ENCODE measurements at places on chromosomes 11 and 22.

- no peak for DNase-seq
These were observed 39.6 kb downstream of the MED15 start for GRCh38 chr22:20547029-20547428.

- no peak for DNase-seq
These were observed 37.1 kb upstream of the SWAP70 start for GRCh38 chr11:9626496-9627394.

GRCh38 chr22:30891443-30891755 lies 77.2 kb downstream of the MORC2 start:
- DNase-seq = no peak

DNA sequence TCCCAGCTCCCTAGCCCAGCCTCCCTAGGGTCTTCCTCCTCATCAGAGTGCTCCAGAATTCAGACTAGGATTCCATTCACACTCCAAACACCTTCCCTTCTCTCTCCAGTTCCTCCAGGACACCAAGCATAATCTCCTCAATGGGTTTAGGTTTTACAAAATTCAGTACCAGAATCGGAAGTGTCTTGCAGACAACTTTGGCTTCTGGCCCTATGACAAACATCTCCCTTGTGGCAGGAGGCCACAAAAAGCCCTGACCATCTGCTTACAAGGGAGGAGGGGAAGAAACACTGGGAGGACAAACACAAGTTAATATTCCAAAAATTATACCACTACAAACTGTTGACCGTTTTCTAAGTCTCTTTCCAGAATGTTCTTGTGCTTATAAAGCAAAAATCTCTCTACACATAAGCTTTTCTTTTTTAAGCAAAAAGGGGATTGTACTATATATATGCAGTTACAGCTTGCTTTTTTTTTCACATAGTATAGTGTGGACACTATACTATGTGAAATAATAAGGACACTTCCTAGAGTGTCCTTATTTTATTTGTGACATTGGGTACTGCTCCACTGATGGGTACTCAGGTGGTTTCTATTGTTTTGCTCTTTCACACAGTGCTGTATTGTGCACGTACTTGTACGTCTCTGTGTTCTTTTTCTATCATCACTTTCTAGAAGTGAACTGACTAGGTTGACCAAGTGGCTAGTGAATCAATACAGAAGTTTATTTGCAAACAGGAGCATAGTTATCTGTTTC lies 78.7 kb downstream of the BDNF start:
- peak; percentile 24 for DNase-seq

DNA sequence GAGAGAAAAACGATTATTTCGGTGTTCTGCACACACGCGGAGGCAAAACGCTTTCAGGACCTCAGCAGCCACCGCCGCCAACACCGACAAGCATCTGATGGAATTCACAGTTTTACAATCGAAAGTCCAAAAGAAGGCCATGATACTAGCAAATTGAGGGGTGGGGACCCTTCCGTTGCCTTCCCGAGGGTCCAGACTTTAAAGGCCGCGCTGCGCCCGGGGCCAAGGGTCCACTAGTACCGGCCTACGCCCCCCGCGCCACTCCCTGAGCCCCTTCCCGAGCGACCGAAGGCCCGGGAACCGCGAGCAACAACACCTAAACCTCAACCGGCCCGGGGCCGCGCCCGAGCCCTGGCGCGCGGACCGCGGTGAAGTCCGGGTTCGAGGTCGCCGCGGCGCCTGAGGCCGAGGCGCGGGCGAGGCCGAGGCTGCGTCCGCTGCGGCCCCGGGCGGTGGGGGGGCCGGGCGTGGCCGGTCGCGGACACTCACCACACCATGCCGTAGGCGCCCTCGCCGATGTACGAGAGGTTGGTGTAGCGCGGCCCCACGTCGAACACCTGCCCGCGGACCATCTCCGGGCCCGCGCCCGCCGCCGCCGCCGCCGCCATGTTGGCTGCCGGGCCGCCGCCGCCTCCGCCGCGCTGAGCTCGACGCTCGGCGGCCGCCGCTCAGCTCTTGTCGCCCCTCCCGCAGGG lies 465 bp downstream of the MAPK1 start:
- DNase-seq = peak; percentile 35

GRCh38 chr11:72652873-72653630 lies 21.2 kb downstream of the PDE2A start:
- DNase-seq = no peak

DNA sequence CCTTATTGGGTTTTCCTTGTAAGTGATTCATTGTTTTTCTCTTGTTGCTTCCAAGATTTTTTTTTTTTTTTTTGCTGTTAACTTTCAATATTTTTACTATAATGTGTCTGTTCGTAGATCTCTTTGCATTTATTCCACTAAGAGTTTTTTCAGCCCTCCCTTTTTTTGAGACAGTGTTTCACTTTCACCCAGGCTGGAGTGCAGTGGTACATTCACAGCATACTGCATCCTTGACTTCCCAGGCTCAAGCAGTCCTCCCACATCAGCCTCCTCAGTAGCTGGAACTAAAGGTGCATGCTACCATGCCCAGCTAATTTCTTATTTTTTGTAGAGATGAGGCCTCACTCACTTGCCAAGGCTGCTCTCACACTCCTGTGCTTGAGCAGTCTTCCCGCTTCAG lies 1282.0 kb upstream of the CNTN5 start:
- peak; percentile 30 for DNase-seq

DNA sequence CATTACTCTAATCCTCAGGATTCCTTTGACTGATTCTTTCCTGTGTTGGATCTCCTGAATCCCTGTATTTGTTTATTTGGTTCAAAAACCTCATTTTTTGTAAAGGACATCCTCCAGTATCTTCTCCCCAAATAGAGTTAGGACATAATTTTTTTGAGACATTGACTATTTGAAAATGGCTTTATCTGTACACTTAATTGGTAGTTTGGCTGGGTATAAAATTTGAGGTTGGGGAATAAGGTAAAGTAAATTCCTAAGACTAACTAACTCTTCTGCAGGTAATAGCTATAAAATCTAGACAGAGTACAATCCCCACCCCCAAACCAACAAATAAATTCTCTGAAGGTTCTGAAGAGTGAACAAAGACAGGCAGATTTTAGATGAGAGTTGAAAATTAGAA lies 114.4 kb downstream of the CTTN start:
- DNase-seq = no peak

DNA sequence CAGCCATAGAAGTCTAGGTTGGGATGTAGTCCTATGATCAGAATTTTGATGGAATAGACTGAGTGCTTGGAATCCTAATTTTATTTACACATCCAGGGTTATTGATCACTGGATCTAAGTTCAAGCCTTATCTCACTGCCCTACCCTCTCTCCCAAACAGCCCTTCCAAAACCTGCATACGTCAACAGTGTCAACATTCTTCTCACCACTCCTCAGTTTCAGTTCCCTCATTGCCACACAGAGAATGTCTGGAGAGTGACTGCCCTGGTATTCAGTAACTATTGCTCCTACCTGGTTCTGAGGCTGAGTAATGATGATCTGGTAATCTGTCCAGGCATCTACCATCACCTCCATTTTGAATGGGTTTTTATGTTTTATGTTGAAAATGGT lies 60.0 kb downstream of the GLYATL1 start:
- no peak for DNase-seq

GRCh38 chr11:10355257-10355661 lies 50.4 kb downstream of the ADM start:
- peak; percentile 94 for DNase-seq
